Activated naive CD4-positive, alpha-beta T cell treated with anti-CD3 and anti-CD28 coated beads, Interleukin-2, amount 50 U/mL, for 72 hours (primary cell): ENCODE measurements at places on chromosomes 1 and 21.

DNA sequence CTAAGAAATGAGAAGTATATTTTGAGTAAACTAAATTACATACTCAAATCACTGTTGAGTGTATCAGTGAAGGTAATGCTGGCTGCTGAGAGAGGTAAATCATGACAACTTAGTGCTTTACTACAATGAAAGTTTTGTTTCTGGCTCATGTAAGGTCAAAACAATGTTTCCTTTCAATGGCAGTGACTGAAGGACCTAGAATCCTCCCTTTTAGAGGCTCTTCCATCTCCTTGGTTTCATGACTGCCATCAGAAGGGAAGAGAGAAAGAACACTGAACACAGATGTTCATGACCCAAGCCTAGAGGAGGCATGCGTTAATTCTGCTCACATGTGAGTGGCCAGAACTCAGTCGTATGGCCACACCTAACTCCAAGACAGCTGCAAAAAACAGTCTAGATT is 130.6 kb downstream of the AKT3 start:
- no peak for DNase-seq

DNA sequence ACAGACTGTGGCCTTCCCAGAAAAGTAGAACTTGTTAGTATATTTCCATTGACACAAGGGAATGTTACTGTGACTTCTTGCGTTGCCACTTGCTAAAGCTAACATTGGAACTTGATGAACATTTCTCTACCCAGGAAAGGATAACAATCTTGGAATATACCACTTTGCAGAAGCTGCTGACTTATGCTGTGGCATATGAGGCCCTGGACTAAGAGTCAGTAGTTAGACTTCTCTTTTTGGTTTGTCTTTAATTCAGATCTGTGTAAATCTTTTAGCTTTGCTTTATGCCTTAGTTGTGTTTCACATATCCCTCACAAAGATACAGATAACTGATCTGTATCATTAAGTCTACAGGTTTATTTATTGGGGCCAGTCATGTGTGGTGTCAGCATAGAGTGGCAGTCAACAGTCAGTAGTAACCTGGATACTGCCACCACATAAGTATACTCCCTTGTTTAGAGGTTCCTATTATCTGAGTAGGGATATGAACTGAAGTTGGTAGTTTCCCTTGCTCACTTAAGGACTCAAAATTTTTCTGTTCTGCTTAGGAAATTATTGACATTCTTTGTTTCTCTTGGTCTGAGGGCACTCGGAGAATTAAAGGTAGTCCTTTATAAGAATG is 14.7 kb downstream of the RNF2 start:
- DNase-seq: no peak

GRCh38 chr1:247297263-247298123 is 34.2 kb downstream of the ZNF496 start:
- no peak for DNase-seq

GRCh38 chr1:180974236-180974635 is 48.4 kb downstream of the STX6 start:
- DNase-seq: no peak

DNA sequence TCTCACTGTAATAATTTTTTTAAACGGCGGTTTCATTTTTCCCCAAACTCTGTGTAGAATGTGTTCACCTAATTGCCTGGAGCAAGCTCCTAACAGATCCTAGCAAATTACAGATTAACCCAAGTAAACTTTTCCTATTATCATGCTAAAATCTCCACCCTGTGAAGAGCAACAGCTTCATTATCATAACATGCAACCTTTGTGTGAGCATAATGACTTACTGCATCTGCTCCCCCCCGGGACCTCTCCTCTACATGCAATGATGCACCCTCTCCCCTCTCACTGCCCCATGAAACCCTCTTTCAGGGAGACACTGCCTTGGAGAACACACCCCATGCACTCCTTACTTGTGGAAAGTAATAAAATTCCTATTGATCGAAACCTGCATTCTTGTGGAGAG is 717.0 kb upstream of the TMPRSS15 start:
- no peak for DNase-seq

DNA sequence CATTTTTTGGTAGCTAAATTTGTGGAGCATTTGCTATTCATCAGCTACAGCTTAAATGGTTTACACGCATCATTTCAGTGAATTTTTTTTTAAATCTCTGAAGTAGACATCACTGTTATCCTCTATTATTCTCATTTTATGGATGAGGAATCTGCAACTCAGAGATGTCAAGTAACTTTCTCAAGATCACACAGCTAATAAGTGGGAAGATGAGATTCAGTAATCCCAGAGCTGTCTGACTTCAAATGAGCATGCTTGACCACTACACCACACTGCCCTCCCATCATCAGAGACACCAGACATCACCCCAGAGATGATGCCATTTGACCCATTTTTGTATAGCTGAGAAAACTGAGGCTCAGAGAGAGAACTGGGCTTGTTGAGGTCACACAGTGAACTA is 116.4 kb downstream of the RRAGC start:
- no peak for DNase-seq
